ENCODE measurements at places on chromosomes 13 and 19.

- no peak for DNase-seq
Observed at GRCh38 chr13:80093888-80094287, 247.0 kb downstream of the SPRY2 start.

GRCh38 chr13:73054712-73055111 lies 4.1 kb upstream of the KLF5 start:
- DNase-seq: no peak

- DNase-seq: peak; percentile 74
Observed at GRCh38 chr13:113935001-113935844, 38.7 kb downstream of the C13orf46 start.

- no peak for DNase-seq
Observed at GRCh38 chr13:41299316-41300094, 11.6 kb upstream of the NAA16 start.

DNA sequence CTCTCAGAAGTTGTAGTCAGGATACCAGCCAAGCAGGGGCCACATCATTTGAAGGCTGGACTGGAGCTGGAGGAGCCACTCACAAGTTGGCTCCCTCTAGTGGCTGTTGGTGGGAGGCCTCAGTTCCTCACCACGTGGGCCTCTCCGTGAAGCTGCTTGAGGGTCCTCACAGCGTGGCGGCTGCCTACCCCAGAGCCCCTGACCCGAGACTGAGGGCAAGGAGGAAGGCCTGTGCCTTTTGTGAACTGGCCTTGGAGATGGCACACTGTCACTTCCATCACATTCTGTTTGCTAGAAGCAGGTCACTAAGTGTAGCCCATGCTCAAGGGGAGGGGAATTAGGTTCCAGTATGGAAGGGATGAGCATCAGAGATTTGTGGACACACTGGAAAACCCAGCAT lies 14.6 kb downstream of the GNA11 start:
- peak; percentile 53 for DNase-seq
